Cerebellum (tissue), 4 donors: ENCODE measurements at places on chromosomes 3 and 15. TPM values are rescaled to one million over a fixed set of nuclear protein-coding genes. Genes with fewer than 3 reads are reported as not detected.

GRCh38 chr15:33119273-33119672 is 75.2 kb downstream of the FMN1 start:
- no peak for DNase-seq

DNA sequence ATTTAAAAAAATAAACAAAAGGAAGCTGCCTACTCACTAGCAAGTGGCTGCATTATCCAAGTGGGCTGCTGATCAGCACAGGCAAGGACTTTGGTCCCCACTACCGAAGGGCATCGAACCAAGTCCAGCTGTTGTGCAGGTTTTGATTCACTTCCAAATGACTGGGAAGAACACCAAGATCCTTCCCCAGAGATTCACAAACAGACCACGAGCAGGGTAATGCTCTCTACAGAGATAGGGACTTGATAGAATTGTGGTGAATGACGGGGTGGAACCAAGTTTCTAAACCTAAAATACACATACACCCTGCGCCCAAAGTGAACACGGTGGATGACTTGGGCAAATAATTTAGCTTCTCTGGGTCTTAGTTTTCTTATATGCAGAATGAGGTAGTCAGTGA is 203.7 kb upstream of the ICE2 start:
- no peak for DNase-seq

DNA sequence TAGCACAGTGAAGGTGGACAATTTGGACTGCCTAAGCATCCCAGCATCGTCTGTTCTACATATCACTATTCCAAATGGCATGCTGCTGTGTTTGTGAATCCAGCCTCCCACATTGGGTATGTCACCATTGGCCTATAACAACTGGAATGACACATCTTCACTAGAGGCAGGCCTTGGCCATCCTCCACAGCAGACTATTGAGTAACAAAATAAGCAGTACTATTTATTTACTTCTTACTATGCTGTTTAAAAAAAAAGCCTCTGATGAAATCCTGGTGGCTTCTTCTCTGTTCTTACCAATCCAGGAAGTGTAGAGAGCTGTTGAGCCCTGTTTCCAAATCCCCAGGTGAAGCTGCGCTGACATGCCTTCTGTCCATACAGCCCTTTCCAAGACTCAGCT is 30.6 kb upstream of the CERS3 start:
- no peak for DNase-seq

DNA sequence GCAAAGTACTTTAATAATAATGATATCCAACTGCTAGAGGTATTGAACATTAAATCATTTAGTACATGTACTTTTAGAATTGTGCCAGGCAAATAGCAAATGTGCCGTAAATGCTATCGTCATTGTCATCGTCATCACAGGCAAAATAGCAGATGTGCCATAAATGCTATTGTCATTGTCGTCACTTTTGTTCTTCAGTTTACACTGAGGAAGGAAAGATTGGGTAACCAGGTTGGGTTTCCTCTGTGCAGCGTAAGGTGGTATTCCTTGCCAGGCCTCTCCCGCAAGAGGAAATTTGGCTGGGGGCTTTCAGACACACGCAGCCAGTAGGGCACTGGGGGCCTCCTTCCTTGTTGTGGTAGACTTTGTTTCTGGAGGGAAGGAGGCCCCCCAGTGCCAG is 26.4 kb downstream of the ABHD17C start:
- DNase-seq = no peak

GRCh38 chr3:195035345-195036202 is 235.4 kb downstream of the XXYLT1 start:
- no peak for DNase-seq

- DNase-seq = no peak
Measured at GRCh38 chr3:115085197-115085865, 61.8 kb downstream of the ZBTB20 start.

- DNase-seq = no peak
Measured at GRCh38 chr15:90345857-90346256, 6.2 kb upstream of the ZNF774 start.

DNA sequence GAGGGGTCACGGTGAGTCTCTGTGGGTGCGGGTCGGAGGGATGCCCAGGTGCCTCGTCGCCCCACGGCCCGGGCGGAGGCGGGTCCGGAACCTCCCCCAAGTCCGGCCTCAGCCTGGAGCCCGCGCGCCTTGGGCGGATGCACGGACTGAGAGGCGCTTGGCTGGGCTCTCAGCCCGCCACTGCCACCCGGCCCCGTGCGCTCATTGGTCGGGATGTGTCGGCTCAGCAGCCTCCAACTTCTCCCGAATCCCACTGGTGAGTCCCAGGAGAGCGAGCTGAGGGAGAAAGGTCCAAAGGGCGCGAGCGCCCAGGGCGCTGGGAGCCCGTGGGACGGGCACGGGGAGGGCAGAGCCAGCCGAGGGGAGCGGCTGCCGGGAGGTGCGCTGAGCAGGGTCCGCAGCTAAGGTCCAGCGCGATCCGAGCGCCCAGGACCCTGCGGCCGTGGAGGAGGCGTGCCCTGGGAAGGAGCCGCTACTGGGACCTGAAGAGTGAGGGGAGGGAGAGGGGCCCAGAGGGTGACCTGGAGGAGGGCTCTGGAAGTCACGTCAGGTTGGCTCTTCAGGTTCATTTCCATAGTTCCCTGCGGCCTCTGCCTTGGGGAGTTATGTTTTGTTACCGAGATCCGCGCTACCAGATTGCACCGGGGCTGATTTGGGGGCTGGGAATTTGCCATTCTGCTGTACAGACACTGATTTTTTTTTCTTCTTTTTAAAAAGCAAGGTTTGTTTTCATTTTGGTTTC is at the start of gene MME:
MME (plus strand) TSS at position 574 of the 742 bp plus-strand sequence. CDS start 3,849 bp downstream, outside the sequence.
- DNase-seq = no peak

DNA sequence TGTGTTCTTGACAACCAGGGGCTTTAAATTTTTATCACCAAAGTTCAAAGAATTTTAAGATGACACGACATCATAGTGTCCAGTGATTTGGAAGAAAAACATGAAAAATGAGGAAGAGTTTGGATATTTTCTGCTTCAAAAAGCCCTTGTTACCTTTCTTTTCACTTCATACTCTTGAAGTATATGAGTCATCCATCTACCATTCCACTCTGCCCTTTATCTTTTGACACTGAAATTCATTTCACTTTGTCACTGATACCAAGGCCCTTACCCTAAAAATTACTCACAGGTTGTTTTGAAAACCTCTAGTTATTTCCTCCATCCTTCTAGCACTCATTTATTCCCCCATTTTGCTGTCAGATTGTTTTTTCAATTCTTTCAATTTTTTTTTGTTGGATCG is 42.7 kb downstream of the OR5H15 start:
- DNase-seq = no peak

DNA sequence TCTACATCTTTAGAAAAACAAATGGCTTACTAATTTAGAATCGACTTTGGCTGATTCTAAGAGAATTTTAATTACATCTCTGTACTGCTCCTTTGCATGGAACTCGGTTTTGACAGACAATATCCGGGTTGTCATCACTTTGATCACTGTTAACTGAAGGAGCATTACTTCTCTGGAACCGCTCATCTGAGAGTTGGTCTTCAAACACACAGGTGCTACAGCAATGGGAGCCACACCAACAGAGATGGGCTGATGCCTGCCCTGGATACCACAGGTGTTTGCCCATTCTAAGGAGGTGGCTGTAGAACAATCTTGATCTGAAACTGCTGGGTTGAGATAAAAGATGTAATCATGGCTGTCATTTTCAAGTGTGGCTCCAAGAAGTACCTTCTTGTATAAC is 21.6 kb downstream of the LINS1 start:
- no peak for DNase-seq

DNA sequence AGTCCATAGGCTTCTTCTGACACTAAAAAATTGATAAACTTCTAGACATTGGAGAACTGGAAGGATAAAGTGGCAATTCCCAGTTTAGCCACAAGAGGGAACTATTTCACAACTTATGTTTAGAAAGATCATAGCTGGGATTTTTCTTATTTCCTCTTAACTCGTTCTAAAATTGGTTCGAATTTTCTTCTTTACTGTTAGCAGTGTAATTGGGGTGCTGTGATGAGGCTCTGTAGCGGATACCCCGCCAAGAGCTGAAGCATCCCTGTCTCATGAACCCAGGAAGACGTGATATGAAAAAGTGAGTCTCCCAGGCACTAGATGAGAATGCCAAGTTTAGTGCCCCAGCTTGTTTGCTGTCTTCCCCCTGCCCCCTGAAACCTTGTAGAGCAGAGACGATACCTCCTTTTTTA is 85.1 kb downstream of the PDCD6IP start:
- peak; percentile 63 for DNase-seq

DNA sequence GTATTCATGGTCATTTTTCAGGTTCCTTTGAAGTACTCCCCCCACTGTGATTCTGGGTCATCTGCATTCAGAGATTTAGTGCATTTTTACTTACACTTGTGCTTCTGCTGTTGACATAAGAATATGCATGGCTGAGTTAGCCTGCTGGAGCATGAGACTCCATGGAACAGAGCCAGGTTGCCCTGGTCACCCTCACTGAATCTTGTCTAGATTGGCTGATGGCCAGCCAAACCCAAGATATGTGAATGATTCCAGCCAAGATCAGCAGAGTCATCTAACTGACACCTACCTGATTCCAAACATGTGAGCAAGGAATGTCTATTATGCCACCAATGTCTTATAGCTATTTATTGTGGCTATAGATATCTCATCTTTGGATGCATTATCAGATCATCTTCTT is 25.1 kb downstream of the DTWD1 start:
- DNase-seq = no peak

GRCh38 chr3:37229740-37230139 is 55.4 kb upstream of the LRRFIP2 start:
- DNase-seq = no peak

DNA sequence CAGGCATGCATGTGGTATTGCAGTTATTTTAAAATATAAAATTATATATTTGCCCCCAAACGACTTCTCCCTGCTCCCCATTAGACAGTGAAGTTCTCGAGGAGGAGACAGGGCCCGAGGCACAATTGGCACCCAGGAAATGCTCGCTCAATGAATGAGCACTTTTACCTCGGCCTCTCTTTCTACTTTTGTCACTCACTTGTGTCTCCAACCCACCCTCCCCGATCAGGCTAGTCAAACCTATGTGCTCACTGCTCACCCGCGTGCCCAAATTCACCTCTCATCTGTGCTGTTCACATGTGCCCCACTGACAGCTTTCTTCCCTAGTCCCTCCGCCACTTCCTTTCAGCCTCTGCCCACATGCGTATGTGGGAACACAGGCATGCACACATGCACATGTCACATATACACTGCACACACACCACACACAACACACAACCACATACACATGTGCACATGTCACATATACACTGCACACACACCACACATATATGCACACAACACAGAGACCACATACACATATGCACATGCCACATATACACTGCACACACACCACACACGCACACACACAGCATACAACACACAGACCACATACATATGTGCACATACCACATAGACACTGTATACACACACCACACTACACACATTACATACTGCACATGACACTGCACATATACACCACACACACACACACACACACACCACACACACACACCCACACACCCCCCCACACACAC is 46.3 kb upstream of the DLG1 start:
- DNase-seq = no peak

DNA sequence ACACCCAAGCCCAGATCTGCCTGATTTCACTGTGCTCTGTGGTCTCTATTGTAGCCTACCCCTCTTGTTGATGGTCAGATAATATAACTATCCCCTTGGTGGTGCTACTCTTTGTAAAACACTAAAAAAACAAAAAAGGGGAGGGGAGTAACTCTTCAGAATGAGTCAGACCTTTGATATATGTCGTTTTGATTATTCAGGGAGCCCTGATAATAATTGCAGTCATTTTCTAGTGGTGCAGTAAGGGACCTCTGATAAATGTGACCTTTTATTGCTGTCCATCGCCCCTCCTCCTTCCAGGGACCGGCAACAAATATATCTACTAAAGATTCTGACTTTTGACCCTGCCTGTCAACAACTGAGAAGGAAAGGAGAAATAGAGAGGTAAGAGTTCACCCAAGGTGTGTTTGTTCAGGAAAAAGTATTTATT is 45.1 kb upstream of the MAGI1 start:
- no peak for DNase-seq

DNA sequence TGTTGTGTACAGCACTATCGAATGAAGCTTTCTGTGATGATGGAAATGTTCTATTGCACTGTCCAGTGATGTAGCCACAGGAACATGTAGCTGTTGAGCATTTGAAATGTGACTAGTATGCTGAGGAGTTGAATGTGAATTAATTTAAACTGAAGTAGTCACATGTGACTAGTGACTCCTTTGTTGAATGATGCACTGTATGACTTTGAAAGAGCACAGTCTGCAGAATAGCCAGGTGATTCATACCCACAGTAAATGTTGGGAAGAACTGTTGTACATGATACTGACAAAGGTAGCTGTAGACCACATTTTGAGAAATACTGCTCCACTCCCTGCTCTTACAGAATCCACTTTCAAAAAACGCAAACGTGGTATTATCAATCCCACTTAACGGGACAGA is 34.0 kb upstream of the ACTL6A start:
- no peak for DNase-seq

The STRA6 gene
- total RNA-seq = 12.6 TPM

The COL6A5 gene
- total RNA-seq = 1.5 TPM

The ELL3 gene
- 0.73 TPM for total RNA-seq

The ZNF619 gene
- 10.1 TPM for total RNA-seq

The GTF2A2 gene
- 15.9 TPM for total RNA-seq
